Activated CD4-positive, CD25-positive, alpha-beta regulatory T cell (primary cell): ENCODE measurements at places on chromosomes 6 and 20.

GRCh38 chr6:142900227-142900971, 44.6 kb downstream of the HIVEP2 start:
- no peak for DNase-seq

- DNase-seq = no peak
Measured at GRCh38 chr6:20211037-20211940, 980 bp downstream of the MBOAT1 start.

DNA sequence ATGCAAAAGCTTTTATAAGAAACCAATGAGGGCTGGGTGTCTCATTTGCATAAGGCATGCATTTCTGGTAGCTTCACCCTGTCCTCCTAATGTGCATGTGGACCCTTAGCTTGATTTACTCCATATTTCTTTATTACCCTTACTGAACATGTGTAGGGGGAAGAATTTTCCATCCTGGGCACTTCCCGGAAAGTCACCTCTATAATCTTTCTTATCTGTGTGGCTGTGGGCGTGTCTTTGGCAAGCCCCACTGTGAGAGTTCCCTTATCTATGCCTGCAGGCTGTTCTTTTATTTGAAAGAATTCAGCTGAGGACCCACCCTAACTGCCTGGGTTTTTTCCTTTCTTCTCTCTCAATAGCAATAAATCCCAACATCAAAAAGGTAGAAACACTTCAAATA, 627.8 kb downstream of the DOK5 start:
- no peak for DNase-seq

DNA sequence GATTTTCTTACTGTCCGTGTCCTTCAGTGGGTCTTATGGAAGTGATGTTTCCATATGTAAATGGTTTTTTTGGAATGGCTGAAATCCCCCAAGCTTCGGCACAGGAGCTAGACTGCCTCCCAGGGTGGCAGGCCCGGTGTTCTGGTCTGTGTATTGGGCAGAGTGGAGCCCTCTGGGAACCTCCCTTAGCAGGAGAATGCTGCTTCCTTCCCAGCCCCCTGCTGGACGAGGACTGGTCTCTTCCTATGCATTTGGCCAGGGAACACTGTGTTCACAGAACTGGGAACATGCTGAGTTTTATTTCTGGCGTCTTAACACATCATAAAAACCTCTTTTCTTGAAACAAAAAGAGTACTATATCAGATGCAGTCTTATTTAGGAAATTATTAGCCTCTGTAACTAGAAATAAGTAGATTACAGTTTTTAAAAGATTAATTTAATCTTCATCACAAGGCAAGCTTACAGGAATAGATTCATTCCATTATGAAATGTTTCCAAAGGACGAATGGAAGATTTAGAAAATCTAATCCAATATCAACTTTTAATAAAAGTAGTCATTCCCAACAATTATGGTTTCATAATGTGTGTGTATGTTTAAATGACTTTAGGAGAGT, 56.6 kb downstream of the SYTL3 start:
- no peak for DNase-seq

DNA sequence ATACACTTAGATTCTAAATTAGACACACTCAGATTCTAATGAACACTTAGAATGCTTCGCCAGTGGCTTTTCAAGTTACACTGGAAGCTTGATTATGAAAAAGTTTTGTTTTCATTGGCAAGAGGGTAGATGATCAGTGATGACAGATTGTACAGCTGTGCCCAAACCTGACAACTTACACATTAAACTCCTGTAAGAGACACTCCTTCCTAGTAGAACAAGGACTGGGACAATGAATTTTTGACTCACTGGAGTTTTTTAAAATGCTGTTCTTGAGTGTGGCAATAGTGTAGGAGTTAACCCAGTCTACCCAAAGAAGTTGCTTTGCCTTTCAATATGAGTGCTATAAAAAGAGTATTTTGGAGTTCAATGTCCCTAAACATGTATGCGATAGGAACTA, 140.8 kb downstream of the SLC16A10 start:
- no peak for DNase-seq

DNA sequence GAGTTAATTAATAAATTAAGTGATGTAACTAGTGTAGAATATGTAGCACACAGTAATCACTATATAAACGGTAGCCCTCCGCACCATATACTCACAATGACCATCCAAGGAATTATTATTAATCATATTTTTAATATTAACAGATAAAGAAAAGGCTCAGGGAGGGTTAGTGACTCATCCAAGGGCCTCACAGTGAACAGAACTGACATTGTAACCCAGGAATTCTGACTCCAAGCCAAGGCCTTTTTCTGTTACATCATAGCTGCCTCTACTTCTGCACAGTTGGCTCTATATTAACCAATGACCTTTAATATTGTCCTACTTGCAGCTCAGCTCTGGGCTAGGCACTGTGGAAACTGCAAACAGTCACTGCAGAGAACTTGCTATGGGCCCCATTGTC, 117.5 kb upstream of the SIRPG start:
- DNase-seq = no peak

GRCh38 chr6:113626475-113626874, 230.7 kb upstream of the MARCKS start:
- DNase-seq = no peak

DNA sequence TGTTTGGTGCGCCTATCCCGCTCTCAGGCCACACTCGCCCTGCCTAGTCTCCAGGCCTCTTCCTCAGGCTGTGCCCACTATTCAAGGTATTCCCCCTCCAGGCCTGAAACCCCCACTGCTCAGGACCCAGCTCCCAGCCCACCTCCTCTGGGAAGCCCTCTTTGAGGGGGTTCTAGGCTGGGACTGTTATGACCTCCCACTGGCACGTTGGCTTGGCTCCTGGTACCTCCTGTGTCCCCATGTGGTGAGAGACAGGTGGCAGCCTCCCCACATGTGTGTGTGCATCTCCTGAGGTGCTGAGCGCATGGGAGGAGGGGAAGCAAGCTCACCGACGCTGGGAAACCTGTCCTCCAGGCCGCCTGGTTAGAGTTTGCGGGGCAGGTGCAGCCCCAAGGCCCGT, 82.5 kb downstream of the EDN3 start:
- DNase-seq = no peak

- DNase-seq = no peak
Measured at GRCh38 chr6:82861121-82861520, 204.5 kb downstream of the UBE3D start.

GRCh38 chr20:10792291-10792690, 118.5 kb upstream of the JAG1 start:
- no peak for DNase-seq

DNA sequence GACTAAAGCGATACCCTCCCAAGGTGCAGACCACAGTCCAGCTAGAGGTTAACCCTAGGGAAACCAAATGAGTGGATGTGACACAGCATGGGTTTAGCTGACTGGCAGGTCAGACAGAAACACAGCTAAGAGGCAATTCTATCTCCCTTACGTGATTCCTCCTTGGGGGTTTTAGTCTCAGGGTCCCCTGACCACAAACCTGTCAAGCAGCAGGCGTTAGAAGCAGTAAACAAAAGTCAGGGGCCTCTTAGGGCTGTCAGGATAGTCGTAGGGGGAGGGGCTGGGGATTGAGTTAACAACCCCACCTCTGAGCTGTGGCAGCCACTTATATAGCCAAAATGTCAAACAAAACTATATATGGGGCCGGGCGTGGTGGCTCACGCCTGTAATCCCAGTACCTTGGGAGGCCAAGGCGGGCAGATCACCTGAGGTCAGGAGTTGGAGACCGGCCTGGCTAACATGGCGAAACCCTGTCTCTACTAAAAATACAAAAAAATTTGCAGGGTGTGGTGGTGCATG, 13.6 kb downstream of the KCNK5 start:
- no peak for DNase-seq

DNA sequence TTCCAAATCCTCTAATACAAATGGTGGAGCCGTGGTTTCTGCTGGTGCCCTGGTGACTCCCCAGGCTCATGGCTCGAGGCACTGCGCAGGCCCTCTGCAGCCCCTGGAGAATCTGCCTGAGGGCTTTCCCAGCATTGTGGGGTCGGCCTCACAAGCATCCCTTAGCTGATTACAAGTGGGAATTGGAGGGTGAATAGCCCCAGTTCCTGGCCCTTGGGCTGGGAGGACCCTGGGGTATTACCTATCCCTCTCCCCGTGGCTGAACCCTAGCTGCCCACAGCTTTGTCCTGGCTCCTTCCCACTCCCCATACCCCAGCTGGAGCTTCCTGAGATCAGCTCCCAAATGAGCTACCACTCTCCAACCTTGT, 212.2 kb upstream of the CST7 start:
- DNase-seq = no peak

DNA sequence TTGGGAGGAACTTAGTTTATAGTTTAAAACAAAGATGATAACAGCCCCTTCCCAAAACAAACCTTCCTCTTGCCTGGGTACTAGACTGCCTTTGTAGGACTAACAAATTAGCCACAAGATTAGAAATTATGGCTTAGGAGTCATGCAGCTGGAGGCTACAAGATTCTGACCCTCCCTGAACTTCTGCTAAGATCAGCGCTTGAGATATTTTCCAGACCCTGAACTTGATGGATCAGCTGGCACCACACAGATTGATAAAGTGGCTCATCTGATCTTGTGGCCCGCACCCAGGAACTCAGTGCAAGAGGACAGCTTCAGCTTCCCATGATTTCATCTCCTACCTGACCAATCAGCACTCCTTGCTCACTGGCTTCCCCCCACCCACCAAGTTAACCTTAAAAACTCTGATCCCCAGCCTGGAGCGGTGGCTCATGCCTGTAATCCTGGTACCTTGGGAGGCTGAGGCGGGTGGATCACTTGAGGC, 5.9 kb upstream of the SERINC3 start:
- DNase-seq = no peak

DNA sequence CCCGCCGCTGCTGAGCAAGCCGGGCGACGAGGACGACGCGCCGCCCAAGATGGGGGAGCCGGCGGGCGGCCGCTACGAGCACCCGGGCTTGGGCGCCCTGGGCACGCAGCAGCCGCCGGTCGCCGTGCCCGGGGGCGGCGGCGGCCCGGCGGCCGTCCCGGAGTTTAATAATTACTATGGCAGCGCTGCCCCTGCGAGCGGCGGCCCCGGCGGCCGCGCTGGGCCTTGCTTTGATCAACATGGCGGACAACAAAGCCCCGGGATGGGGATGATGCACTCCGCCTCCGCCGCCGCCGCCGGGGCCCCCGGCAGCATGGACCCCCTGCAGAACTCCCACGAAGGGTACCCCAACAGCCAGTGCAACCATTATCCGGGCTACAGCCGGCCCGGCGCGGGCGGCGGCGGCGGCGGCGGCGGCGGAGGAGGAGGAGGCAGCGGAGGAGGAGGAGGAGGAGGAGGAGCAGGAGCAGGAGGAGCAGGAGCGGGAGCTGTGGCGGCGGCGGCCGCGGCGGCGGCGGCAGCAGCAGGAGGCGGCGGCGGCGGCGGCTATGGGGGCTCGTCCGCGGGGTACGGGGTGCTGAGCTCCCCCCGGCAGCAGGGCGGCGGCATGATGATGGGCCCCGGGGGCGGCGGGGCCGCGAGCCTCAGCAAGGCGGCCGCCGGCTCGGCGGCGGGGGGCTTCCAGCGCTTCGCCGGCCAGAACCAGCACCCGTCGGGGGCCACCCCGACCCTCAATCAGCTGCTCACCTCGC, 1.5 kb downstream of the ARID1B start:
- DNase-seq = no peak

DNA sequence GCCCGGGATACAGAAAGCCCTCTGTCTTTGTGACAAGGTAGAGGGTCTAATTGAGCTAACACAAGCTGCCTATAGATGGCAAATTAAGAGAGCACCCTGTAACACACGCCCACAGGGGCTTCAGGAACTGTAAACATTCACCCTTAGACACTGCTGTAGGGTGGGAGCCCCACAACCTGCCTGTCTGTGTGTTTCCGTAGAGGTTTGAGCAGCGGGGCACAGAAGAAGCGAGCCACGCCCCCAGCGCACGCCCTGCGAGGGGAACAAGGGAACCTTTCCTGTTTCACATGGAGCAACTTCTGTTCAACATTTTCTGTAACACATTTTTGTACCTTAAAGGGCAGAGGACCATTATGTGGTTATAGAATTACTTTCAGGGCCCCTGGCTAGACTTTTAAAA, 231.7 kb upstream of the EXOC2 start:
- DNase-seq = no peak

DNA sequence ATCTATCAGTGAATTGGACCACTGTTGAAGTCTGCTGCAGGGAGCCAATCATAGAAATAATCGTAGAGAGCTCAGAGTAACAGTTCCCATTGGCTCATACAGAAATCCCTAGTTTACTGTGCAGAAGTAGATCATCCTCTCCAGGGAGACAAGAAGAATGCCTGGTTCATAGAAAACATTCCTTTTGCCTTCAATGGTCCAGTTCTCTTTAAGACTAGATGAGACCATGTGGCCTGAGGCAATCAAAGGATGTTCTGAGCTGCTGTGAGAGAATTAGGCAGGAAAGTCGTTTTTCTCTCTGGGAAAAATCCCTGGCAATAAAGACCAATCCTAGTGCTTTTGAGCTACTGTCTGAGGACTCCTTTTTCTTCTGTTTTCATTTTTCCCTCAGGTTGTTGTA, 208.4 kb downstream of the CENPW start:
- no peak for DNase-seq
